ENCODE measurements at places on chromosomes 7 and 10.
A peak's percentile ranks its signal among the peaks of the same experiment; 100 is the strongest.

GRCh38 chr10:84114088-84114667 is 25.1 kb upstream of the GHITM start:
- DNase-seq: peak; percentile 36

DNA sequence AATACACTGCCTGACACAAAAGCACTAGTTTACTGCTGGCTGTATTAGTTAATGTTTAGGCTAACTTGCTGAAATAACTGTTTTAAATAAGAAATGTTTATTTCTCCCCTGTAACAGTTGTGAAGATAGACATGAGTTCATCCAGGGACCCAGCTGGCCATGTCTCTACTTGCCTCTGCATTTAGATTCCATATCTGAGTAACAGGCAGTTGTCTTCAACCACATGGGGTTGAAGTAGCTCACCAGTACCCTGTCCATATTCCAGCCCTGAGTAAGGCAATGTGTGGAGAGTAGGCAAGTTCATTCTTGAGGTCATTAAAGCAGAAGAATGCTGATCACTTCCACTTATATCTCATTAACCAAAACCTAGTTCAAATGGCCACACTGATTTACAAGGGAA is 31.1 kb upstream of the RSBN1L start:
- DNase-seq: peak; percentile 94

DNA sequence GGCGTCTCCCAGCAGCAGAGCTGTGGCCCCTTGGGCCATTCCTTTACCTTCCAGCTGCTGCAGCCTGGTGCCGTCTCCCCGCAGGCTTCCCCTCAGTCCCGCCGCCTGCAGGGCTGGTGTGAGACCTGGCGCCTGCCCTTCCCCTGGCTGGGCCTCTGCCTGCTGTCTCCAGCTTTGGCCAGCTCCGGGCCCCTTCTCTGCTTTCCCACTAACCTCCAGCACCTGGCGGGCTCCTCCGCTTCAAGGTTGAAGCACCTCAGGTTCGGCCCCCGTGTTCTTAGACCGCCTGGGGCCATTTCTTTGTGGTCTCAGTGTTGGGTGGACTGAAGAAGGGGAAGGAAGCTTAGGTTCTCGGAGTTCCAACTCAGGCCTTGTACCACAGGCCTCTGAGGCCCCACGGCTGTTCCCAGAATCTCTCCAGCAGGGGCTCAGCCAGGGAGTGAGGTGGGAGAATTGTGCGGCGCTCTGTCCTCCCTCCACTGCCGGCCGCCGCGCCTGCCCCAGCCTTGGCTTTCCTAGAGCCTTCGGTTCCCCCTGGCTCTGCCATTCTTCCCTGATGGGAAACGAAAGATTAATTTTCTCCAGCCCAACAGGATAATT is 30.3 kb downstream of the GBX1 start:
- no peak for DNase-seq

DNA sequence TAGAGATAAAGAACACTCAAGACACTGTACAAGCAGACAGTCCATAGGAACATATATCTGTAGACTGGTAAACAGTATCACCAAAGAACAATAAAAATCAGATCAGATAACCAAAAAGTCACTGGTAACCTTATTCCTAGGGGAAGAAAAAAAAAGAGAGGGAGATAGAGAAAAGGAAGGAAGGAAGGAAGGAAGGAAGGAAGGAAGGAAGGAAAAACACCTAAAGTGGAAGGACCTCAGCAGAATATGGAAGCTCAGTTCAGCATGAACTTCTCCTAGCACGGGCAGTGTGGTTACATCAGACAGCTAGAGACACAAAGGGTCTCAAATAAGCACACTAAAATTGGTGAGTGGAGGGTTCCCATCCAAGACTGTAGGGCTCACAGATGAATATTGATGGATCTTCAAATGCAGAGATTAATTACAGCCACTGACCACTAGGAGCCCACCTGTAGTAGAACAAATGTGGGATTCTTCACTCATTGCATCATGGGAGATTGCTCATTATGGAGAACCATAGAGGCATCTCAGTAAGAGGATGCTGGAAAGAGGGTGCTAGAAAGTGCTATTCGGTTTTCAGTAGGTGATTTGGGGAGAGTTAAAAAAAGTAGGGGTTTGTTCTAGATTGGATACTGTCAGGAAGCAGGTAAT is 293.4 kb upstream of the C7orf33 start:
- no peak for DNase-seq

DNA sequence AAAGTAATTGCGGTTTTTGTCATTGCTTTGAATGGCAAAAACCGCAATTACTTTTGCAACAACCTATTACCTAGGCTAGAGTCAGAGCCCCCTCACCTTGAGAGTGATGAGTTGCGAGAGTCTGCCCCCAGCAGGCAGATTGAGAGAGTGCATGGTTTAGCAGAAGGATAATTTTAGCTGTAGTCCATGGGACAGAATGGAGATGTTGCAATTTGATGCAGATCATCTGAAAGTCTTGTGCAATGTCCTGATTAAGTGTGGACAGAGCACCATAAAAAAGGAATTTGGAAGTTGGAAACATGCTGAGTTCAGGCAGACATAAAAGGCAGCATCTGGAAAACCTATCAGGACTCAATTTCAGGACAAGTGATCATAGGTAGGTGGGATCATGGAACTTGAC is 48.7 kb downstream of the GPR141 start:
- DNase-seq: peak; percentile 86

- peak; percentile 38 for DNase-seq
Measured at GRCh38 chr10:87660484-87661133, 931 bp downstream of the PAPSS2 start.

DNA sequence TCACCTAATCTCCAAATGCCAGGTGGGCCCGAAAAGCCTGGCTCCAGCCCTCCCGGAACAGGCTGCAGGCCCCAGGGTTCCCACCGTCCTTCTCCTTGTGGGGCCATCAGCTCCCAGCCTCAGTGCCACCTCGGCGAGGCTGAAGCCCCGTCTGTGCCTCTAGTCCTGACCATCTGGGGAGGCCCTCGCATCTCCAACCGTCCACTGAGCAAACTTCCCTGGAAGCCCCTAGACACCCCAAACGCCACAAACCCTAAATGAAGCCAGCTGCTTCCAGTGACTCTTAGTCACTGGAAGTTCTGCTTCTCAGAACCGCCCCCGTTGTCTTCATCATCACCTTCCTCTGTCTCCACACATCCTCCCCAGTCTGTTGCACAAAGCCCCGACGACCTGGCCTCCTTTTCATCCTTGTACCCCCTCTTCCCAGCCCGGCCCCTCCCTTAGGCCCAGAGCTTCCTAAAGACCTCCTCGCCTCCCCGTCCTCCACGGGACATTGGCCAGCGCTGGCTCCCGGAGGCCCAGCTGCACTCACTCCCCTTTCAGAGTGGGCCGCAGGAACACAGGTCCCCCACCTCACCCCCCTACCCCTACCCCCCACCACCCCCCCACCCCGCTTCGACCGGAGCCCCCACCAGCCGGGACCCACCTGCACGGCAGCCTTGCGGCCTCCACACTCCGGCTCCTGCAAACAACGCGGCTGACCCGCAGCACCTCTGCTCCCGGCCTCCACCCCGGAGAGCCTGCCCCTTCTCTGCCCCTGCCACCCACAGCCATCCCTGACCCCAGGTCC is 1.1 kb upstream of the DIP2C start:
- DNase-seq: no peak

DNA sequence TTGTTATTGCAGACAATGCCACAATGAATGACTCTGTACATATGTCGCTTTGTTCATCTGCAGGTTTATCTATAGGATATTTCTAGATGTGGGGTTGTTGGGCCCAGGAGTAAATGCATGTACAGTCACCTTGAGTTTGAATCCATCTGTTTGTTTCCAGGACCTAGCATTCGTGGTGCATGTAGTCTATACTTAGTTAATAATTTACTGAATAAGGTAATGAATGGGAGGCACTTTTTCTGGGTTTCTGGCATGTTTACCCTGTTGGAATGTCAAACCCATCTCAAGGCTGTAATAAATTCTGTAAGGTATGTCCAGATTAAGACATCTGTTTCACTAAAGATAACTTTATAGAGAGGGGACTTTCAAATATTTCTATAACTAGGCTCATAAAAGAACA is 23.5 kb downstream of the HECTD2 start:
- no peak for DNase-seq

DNA sequence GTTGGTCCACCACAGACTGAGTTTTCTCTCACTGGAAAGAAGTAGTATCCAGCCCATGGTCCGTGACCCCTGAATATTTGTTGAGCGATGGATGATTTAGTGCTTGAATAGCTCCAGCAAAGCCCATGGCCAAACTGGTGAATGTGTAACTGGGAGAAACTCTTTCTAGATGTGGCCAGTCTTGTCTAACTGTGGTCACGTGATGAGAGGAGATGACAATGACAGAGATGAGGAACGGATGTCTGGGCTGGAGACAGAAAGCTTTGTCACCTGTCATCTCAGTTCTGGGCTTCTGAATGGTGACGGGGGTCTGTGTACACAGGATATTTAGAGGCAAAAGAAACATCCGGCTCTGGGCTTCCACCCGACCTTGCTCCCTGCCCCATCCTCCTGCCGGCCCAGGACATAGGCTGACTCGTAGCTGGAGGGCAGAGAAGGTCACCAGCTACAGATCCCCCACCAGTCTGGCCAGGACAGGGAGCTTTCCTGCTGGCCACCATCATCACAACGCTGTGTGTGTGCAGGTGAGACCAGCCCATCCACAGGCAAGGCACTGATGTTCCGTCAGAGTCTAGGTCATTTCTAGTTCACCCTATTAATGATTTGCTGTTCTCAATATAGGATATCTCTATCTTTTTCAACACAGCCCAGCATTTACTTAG is 152.5 kb upstream of the TNS3 start:
- DNase-seq: no peak

DNA sequence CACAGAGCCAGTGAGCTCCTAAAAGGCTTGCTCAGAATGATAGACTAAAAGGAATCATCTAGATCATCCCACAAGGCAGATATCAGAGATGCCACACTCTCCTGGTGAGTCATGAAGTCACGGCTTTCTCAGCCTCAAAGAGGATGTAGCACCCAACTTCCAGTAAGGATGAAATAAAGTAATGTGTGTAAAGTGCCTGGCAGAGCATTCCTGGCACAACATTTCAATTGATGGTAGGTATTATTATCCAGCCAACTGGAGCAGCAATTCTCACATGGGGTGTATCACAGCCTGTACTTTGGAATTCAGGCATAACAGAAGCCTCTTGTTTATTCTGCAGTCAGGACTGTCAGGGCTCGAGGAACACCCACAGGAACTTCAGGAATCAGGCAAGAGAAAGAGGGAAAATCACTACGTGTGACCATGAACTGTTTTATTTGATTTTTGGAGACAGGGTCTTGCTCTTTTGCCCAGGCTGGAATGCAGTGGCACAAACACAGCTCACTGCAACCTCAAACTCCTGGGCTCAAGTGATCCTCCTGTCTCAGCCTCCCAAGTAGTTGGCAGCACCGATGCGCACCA is 5.3 kb upstream of the NAT16 start:
- peak; percentile 46 for DNase-seq

GRCh38 chr7:42347616-42348015 is 110.6 kb upstream of the GLI3 start:
- peak; percentile 79 for DNase-seq

GRCh38 chr10:6314620-6315205 is 112.0 kb downstream of the PFKFB3 start:
- DNase-seq: peak; percentile 52

GRCh38 chr10:129972145-129972965 is 8.3 kb upstream of the EBF3 start:
- DNase-seq: no peak

- no peak for DNase-seq
Measured at GRCh38 chr10:95478935-95479334, 82.2 kb downstream of the SORBS1 start.

- no peak for DNase-seq
Measured at GRCh38 chr10:58653139-58653538, 140.5 kb downstream of the BICC1 start.

GRCh38 chr10:121312587-121312986 is 285.7 kb downstream of the FGFR2 start:
- DNase-seq: peak; percentile 52

DNA sequence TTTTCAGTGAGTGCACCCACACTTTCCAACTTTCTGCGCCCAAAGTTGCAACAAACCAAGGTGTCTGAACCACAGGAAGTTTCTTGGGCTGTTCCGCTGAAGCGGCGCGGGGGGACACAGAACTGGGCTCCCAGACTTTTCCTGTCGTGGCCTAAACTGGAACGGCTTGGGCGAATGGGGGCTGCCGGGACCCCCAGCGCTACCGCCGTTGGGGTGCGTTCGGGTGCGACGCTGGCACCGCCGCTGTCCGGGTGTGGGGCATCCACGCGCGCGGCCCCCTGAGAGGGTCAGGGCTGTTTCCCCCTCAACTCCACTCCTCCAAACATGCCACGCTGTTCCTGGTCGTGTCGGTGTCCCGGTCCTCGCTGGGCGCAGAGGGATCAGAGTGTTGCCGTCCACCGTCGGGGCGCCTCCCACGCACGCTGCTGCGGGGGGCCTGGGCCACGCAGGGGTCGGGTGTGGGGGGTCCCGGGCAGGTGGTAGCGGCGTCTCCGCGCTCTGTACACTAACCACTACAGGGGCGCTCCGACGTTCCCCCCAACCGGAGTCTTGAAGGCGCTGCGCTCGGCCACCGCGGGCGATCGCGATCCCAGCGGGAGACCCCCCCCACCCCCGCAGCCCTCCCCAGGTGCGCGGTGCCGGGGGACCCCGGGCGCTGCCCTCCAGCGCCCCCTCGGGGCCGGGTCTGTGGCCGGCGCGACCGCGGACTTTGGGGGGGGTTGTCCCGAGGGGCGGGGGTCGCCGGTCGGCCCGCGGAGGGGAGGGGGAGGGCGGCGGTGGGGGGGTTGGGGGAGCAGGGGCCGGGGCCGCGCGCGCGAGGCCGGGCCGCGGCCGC is 2.2 kb upstream of the CUX1 start:
- no peak for DNase-seq

- peak; percentile 91 for DNase-seq
Measured at GRCh38 chr10:16644146-16644545, 122.5 kb upstream of the C1QL3 start.

DNA sequence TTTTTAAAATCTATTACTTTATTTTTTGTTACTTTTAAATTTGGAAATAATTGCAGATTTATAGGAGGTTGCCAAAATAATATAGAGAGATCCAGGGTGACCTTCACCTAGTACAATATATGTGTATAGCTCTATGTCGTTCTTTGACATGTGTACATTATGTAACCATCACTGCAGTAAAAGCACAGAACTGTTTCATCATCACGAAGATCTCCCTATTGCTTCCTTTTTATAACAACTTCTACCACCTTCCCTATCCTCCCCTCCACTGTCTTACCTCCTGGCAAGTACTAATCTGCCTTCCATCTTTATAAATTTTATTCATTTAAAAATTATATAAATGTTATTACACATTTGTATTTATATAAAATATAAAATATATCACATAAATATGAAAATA is 251.0 kb downstream of the AUTS2 start:
- no peak for DNase-seq

- DNase-seq: no peak
Measured at GRCh38 chr10:77580482-77580881, 57.1 kb downstream of the KCNMA1 start.

- no peak for DNase-seq
Measured at GRCh38 chr7:133584956-133585668, 332.2 kb downstream of the EXOC4 start.
